ENCODE measurements at places on chromosomes 5 and 9. TPM values are rescaled to one million over a fixed set of nuclear protein-coding genes. Genes with fewer than 3 reads are reported as not detected.

DNA sequence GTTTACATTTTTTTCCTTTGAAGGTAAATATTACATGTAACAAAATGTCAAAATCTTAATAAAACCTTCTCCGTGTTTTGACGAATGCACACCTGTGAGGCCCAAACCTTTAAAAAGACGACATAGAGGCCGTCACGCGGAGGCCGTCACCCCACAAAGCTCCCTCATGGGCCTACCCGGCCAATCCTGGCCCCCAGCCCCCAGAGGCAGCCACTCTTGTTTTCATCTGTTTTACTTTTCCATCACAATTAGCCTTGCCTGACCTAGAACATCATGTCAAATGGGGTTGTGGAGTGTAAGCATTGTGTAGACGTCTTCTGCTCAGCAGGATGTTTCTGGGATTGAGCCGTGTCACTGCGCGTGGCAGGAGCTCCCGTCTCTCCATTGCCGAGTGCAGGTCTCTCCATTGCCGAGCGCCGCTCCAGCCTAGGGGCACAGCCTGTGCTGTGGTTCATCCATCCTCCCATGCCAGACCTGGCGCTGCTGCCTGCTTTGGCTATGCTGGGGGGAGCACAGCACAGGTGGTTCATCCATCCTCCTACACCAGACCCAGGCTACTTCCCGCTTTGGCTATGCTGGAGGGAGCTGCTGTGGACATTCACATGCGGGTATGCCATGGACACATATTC is 52.2 kb upstream of the IRX4 start:
- DNase-seq = no peak

- DNase-seq = no peak
Measured at GRCh38 chr5:173598686-173599085, 17.8 kb downstream of the BOD1 start.

GRCh38 chr9:36424289-36425055 is 24.4 kb upstream of the RNF38 start:
- DNase-seq = no peak

- DNase-seq = no peak
Measured at GRCh38 chr5:72468606-72469005, 38.6 kb downstream of the ZNF366 start.

DNA sequence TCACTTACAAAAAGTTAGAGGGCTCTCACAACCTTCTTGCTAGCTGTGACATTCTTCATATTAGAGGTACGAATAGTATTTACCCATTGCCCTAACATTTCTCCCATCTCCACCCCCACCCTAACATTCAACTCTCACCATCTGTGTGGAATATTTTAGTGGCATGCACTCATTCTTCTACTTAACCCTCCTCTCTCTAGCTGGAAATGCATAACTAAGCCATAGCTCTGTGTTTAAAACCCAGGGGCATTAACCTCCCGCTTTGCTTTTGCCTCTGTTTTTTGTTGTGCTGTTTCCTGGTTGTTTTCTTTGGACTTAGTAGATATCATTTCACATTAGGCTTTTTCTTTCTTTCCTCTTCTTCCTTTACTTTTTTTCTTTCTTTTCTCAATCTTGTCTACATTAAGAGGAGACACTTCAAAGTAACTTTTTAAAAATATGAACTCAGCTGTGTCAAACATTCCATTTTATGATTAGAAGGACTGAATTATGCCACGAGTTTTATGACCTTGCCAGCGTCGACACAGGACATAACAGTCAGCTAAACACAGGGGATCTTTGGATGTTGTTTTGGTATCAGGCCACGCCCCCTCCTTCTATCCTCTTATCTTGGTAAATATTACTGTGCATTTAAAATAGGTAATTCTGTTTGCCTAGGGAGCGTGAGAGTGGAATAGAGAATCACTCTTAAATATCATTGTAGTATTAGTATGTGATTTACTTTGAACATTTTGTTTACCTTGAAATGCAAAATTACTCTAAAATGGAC is 236.0 kb downstream of the CD180 start:
- DNase-seq = peak; percentile 47

- DNase-seq = peak; percentile 96
Measured at GRCh38 chr5:177554474-177555111, at the start of gene FAM193B. TSS of gene FAM193B (minus strand) at chr5:177554563. CDS start at chr5:177554458, 105 bp downstream.

DNA sequence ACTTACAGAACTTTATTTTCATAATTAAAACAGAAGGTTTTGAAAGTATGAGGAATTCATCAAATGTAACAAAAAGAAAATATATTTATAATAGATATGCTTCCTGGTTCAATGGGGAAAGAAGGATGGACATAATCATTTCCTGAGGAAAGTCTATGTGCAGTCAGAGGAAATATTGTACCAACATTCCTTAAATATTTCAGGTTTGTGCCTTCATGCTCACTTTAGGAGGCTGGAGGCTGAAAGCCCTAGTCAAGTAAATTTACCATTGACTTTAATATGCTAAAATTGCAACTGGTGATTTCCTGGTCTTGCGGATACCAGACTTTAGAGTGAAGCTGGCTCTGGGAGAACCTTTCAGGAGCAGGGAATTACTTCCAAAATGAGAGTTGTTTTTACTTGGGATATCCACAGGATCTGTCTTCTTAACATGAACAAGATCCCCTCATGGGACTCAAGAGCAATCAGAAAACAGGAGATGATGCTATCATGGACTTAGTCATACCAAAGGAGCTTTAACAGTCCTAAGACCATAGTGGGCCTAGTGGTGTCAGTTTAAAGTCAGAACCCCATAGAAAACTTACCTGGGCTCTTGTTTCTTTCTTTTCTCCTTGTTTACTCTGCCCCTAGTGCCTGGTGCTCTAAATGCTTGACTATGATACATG is 762.8 kb upstream of the GRAMD2B start:
- DNase-seq = no peak

The SOHLH1 gene
- total RNA-seq = not detected
